ENCODE measurements at places on chromosomes 7 and 10.

DNA sequence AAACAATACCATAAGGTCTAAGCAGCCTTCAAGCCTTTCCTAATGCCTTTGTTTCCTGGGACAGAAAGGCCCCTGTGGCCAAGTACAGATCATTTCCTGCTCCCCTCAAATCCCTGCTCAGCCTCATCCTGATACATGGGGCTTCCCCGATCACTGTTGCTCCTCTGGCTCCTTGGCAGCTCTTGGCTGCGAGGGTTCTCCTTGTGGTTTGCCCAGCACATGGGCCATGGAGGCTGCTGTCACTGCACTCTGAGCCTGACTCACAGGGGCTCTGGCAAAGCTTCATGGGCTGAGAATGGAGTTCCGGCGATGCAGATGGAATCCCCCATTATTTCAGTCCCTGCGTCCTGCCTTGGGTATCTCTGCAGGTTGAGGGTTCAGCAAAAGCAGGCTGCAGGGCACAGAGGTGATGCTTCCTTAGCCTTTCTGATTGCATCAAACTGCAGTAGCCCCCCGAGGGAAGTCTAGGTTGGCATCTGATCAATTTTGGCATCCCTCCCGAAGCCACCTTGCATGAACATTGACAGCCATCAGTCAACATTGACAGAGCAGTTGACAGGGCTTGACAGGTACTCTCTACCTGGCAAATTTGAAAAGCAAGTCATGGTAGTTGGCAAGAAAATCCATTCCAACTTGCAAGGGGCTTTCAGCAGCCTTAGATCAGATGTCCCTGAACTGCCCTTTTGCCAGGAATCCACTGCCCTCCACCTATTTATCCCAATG lies 168.6 kb downstream of the GFRA1 start:
- DNase-seq, result no peak

- no peak for DNase-seq
Observed at GRCh38 chr7:80476035-80476434, 35.8 kb downstream of the GNAT3 start.

DNA sequence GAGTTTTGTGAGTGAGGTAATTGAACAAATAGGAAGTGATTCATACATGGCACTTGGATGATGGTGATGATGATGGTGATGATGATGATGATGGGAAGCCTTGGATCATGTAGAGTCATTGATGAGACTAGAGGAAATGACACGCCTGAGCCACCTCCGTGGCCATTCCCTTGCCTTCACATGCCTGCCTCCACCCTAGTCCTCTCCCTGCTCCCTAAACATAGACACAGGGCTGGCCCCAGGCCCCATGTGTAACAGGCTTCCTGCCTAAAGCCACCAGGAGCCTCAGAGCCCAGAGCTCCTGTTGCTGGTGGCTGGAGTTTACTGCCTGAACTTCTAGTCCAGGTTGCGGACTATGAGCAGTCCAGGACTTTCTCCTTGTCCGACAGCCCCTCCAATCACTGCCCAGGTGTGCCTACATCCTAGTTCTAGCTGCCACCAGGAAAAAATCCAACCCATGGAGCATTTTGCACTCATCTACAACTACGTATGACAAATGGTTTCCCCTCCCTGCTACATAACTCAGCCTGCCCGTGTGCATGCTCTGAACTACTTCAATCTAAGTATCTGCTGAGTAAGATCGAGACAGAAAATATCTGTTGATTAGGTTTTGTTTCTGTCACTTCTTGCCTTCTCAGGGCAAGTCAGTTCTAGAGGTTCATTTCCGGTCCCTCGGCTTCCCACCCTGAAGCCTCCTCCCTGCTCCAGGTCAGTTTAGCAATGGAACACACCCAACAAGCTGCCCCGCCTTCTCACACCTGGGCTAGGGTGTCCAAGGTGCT lies 35.5 kb upstream of the KDM7A start:
- DNase-seq, result no peak

DNA sequence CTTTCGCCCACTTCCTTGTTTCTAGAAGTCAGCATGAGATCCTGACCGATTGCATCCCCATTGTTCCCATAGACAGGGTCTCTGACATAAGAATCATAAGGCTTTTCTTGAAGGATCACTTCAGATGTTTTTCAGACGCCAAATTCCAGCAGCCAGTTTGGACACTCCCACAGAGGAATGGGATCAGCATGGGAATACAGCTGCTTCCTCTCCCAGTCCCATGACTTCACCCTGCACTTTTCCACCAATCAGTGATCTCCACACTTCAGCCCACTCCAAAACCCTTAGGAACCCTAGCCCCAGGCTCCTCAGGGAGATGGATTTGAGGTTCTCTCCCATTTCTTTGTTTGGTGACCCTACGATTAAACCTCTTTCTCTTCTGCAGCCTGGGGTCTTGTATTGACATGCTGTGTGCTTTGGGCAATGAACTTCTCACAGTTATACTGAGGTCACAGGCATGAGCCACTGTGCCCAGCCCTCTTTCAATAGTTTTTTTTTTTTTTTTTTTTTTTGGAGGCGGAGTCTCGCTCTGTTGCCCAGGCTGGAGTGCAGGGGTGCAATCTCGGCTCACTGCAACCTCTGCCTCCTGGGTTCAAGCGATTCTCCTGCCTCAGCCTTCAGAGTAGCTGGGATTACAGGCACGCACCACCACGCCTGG lies 52.8 kb upstream of the CHST3 start:
- DNase-seq, result no peak
